Thyroid gland (tissue), 4 donors: ENCODE measurements at places on chromosomes 7 and 10. TPM values are rescaled to one million over a fixed set of nuclear protein-coding genes. Genes with fewer than 3 reads are reported as not detected.

DNA sequence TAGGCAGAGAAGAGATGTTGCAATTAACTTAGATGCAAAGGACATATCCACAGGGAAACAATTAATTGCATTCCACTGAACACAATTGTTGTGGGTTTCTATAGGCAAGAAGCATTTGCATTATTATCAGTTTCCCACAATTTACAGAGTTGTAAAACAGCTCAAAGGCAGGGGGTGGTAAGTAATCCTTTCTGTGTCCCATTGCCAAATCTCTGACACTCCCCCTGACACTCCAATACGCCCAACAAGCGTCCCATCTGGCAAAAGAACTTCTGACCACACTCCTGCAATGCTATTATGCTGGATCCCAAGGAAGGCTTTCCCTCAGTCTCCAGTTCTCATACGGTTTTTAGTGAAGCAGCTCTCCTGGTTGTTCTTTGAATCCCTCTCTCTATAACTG lies 179.8 kb downstream of the CXCL12 start:
- no peak overlapping the region for H3K27ac ChIP-seq
- H3K27me3 ChIP-seq, result no peaks in the 10 kb centered on the region
- no peak for DNase-seq

DNA sequence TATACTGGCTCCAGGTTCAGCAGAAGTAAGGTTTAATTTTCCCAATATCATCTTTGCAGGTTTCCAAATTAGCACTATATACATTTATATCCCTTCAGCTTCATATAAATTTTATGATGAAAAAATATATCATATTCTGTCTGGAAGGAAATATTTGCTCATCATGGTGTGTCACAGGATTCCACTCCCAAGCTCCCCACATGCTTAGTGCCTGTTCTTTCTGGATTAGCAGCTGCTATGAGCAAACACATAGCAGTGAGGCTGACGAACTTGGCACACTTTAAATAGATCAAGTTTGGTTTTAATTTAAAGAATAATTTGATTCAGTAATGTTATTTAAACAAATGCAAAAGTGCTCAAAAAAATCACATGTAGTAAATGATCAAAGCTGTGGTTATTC lies 251.9 kb downstream of the AGMO start:
- no peak overlapping the region for H3K27ac ChIP-seq
- no peak overlapping the region for H3K4me3 ChIP-seq
- no peaks in the 10 kb centered on the region for H3K27me3 ChIP-seq
- H3K4me1 ChIP-seq, result no peaks in the 10 kb centered on the region

DNA sequence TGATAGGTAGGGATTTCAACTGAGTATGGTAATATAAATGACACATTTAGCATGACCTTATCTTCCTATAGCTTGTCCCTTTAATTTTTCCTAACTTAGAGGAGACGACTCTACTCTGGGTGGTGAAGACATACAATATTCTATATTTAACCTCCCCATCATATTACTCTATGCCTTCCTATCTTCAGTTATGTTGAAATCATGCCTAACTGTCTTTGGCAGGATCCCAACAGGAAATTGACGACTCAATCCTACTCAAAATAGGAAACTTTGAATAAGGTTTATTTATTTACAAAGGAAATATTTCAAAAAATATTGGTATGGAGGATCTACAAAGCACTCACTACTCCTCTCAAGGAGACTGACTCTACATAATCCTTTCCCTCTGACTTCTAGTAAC lies 24.1 kb upstream of the SEMA3A start:
- no peaks in the 10 kb centered on the region for H3K4me1 ChIP-seq
- H3K4me3 ChIP-seq, result no peak overlapping the region
- H3K27me3 ChIP-seq, result no peaks in the 10 kb centered on the region
- H3K36me3 ChIP-seq, result no peaks in the 10 kb centered on the region
- no peak for DNase-seq
- no peak overlapping the region for H3K27ac ChIP-seq

DNA sequence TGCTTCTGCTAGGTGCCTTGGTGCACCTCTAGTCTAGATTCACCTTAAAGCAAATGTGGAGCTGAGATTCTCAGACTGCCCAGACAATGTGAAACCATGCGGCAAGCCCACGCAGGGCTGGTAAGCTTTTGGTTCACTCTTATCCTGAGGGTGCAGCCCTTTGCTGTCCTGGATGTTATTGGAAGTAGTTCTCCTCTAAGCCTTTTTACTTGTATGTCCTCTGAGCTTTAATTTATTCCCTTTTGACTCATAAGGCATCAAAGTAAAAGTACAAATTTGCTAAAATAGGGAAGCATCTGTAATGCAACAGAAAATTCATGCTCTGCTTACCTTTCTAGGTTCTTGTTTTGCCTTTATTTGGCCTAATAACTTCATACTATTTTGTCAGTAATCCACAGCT lies 186.8 kb downstream of the MACC1 start:
- H3K27ac ChIP-seq, result no peak overlapping the region
- DNase-seq, result no peak
- H3K4me3 ChIP-seq, result no peak overlapping the region
- no peaks in the 10 kb centered on the region for H3K4me1 ChIP-seq

DNA sequence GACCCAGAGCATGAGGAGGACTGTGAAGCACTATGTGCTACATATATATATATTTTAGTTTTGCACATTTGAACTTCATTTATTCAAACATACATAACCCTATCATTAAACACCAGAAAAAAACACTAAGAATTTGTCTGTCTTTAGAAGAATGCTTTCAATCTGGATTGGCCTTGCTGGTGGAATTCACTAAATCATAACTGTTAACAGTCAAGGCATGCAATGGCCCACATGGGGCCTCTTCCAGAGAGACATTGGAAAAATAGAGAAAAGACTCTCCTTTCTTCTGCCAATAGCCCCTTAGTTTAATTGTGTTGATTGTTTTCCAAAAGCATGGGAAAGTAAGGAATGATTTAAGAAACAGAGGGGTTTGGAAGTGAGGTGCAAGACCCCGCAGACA lies 77.9 kb downstream of the MRPL32 start:
- H3K4me3 ChIP-seq, result no peak overlapping the region
- H3K27me3 ChIP-seq, result no peaks in the 10 kb centered on the region
- no peak for DNase-seq
- no peak overlapping the region for H3K27ac ChIP-seq

The HOGA1 gene
- 0.78 TPM for total RNA-seq
